ENCODE measurements at places on chromosomes 5 and 9.

- no peak for DNase-seq
Observed at GRCh38 chr5:98994611-98995010, 65.8 kb upstream of the CHD1 start.

GRCh38 chr9:91158286-91158685, 203.4 kb downstream of the AUH start:
- no peak for DNase-seq

GRCh38 chr9:16461851-16462250, 408.6 kb downstream of the BNC2 start:
- no peak for DNase-seq

DNA sequence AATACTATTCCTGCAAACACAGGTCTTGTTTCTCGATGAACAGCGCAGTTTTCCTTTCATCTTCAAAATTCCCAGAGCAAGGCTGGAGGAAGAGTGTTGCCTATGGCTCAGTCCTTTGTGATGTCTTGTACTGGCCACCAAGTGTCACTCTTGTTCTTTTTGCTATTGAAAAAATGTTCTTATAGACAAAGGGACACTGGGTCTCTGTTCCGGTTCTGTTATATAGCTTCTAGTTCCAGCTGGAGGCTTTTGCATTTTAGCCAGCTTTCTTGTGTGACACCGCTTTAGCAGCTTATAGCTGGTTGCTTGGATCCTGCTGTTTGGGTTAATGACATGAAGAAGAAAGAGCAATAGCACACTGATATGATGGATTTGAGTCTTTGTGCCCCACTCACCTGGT, 343.7 kb upstream of the KCNN2 start:
- DNase-seq, result no peak

- peak; percentile 66 for DNase-seq
Observed at GRCh38 chr5:56078278-56079156, 83.8 kb upstream of the IL6ST start.

DNA sequence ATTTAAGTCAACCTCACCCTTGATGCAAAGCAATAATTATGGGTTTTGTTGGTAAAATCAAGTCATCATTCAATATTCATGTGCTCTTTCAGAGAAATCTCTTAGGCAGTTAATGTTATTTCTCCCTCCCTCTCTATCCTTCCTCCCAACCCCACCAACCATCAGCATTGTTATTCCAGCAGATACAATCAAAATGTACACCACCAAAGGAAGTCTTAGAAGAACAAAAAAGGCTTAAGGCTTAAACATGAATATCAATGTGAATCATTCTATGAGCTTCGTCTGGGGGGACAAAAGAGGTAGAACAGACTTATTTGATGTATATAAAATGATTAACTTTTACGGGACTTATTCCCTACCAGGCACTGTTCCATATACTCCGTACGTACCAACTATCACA, 404.4 kb downstream of the ARHGEF28 start:
- no peak for DNase-seq

DNA sequence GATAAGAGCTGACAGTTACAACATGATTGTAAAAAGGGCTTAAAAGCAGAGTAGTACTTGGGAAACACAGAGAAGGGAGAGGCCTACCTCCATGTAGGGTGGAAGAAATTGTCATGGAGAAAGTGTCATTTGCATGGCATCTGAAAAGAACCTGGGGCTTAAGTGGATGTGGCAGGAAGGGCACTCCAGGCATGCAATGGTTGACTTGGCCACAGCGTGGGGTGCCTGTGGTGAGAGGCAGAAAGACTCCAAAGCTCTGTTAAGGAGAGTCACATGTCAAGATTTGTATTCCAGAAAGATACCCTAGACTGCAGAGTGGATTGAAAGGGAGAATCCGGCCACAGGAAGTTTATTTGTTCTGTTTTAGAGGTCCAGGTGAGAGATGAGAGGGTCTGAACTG, 2.4 kb downstream of the POLR3G start:
- no peak for DNase-seq

- DNase-seq, result peak; percentile 64
Observed at GRCh38 chr9:122005597-122005996, 87.5 kb downstream of the TTLL11 start.
